Mesangial cell (primary cell): ENCODE measurements at places on chromosomes 11 and 22. TPM values are rescaled to one million over a fixed set of nuclear protein-coding genes. Genes with fewer than 3 reads are reported as not detected.

The ZNF280B gene
- 1.8 and 2.0 TPM in 2 replicates for total RNA-seq

The DSCAML1 gene
- total RNA-seq, result 9.0 TPM in 1 of 2 replicates, not detected in the other

The ADM gene
- total RNA-seq, result 22.2 and 31.4 TPM in 2 replicates

The JAML gene
- total RNA-seq, result not detected in 2 replicates

The OR4D5 gene
- not detected in 2 replicates for total RNA-seq

The DDTL gene
- 0.65 and 2.9 TPM in 2 replicates for total RNA-seq

The MS4A12 gene
- not detected in 2 replicates for total RNA-seq

The SLC25A18 gene
- total RNA-seq, result not detected in 2 replicates

The TMEM25 gene
- total RNA-seq, result 31.1 and 40.8 TPM in 2 replicates

The CPT1A gene
- total RNA-seq, result 1.3 and 11.9 TPM in 2 replicates

The OR52I1 gene
- total RNA-seq, result not detected in 2 replicates

The PVALB gene
- total RNA-seq, result not detected in 2 replicates

The APOBEC3G gene
- total RNA-seq, result 1.6 and 10.9 TPM in 2 replicates

The LTO1 gene
- 11.4 and 13.7 TPM in 2 replicates for total RNA-seq

The CSNK2A3 gene
- total RNA-seq, result 0.81 and 0.89 TPM in 2 replicates

The PRR33 gene
- not detected in 2 replicates for total RNA-seq

The GPR83 gene
- total RNA-seq, result not detected in 2 replicates

The WT1 gene
- total RNA-seq, result 13.4 and 41.1 TPM in 2 replicates

The ADAMTS8 gene
- 0.25 TPM in 1 of 2 replicates, not detected in the other for total RNA-seq

The COA4 gene
- total RNA-seq, result 92.7 and 118 TPM in 2 replicates

The OSBPL5 gene
- 16.3 and 28.4 TPM in 2 replicates for total RNA-seq

The CARD18 gene
- total RNA-seq, result not detected in 2 replicates

The CHRNA10 gene
- total RNA-seq, result 0.13 and 0.81 TPM in 2 replicates

The PHF21B gene
- 0.16 TPM in 1 of 2 replicates, not detected in the other for total RNA-seq

The VWCE gene
- total RNA-seq, result 0.49 and 2.2 TPM in 2 replicates

The CLDN5 gene
- total RNA-seq, result 0.13 TPM in 1 of 2 replicates, not detected in the other

The VPREB1 gene
- not detected in 2 replicates for total RNA-seq

The PIK3IP1 gene
- 5.4 and 27.5 TPM in 2 replicates for total RNA-seq
